ENCODE measurements at places on chromosomes 7 and 10.

GRCh38 chr10:50544857-50545429 is 78.8 kb downstream of the SGMS1 start:
- peaks cover 5% of the 10 kb centered on the region for H3K4me1 ChIP-seq
- H3K4me3 ChIP-seq: no peak overlapping the region
- H3K36me3 ChIP-seq: no peaks in the 10 kb centered on the region

DNA sequence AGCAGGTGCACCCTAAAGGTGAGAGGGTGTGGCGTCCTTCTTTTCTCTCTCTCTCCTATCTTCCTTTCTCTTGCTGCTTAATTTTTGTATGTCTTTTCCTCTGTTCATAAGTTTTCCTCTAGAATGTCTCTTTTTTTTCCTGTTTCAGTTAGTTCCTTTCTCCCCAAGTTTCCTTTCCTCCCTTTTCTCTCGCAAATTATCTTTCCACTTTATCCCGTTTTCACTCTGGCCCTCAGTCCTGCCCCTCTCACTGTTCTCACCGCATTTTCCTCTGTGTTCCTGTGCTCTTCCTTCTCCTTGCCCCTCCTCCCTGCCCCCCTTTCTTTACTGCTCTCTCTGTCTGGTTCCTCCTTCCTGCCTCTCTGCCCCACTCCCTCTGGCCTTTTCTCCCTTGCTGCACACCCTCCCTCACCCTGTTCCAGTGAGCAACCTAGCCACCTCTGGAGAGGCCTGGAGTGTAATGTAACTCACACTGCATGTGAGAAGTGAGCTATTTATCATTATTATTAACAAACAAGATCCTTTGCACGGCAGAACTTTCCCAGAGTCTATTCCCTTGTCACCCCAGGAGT is 158.5 kb downstream of the C10orf105 start:
- H3K4me1 ChIP-seq: no peaks in the 10 kb centered on the region
- H3K36me3 ChIP-seq: no peaks in the 10 kb centered on the region
- no peak overlapping the region for H3K27ac ChIP-seq
- H3K4me3 ChIP-seq: no peak overlapping the region

GRCh38 chr7:130063036-130063435 is 7.3 kb upstream of the KLHDC10 start:
- no peaks in the 10 kb centered on the region for H3K27me3 ChIP-seq
- no peaks in the 10 kb centered on the region for H3K36me3 ChIP-seq
- H3K4me3 ChIP-seq: no peak overlapping the region
- H3K4me1 ChIP-seq: no peaks in the 10 kb centered on the region
- DNase-seq: no peak

- no peaks in the 10 kb centered on the region for H3K4me1 ChIP-seq
- H3K36me3 ChIP-seq: no peaks in the 10 kb centered on the region
- H3K27ac ChIP-seq: no peak overlapping the region
- no peaks in the 10 kb centered on the region for H3K27me3 ChIP-seq
- no peak for DNase-seq
Observed at GRCh38 chr7:146889806-146890555, 773.4 kb downstream of the CNTNAP2 start.

All from ascending aorta (tissue), 2 donors.